ENCODE measurements at places on chromosomes 6 and 20.

GRCh38 chr20:31476643-31477215 lies 1.6 kb downstream of the REM1 start:
- no peak for DNase-seq

DNA sequence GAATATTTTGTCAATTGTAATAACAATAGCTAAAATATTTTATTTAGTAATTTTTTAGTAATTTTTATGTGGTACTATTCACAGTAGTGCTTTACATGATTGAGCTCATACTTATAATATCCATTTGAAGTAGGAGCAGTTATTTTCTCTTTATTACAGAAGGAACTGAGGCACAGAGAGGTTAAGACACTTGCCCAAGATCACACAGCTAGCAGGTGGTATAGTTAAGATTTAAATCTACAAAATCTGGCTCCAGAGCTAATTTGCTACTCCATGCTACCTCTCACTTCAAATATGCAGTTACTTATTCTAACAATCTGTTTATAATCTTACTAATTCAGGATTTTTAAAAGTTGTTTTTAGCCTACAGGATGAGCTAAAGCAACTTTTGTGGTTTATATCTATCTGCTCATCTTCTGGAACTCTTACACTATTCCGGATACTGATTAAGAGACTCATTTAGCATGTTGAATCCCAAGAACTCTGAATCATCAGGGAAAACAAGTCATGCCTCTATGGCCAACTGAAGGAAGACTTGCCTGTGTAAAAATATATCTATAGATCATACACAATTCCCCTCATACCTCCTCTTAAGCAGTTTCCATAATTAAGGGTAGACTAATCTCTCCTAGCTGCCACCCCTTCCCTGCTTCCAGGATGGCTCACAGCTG lies 324.2 kb downstream of the UBE3D start:
- no peak for DNase-seq

DNA sequence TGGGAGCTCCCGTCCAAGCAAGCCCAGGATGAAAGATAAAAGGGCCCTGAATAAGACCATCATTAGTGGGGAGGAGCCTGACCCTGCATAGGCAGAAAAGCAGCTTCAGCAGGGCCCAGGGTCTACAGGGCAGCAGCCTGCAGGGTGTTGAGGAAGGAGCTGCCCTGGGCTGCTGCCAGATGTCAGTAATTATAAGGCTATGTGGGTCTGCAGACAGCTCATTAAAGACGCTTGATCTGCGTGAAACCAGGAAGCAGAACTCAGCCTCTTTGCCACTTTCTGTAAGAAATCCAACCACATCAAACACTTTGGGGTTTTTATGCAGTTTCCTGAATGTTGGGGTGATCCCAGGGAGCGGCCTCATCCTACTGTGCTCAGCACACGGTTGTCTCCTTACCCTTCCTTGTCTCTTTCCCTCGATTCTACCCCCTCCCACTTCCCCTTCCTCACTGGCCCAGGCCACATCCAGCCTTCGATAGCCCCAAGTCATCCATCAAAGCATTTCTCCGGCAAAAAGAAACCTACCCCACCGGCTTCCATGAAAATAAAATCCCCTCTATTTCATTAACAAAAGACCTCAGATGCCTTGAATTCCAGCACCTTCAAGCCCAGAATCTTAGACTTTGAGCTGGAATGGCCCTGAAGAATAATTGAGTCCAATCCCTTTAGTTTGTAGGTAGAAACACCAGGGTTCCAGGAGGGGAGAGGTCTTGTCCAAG lies 1.0 kb upstream of the TGM6 start:
- DNase-seq = no peak

DNA sequence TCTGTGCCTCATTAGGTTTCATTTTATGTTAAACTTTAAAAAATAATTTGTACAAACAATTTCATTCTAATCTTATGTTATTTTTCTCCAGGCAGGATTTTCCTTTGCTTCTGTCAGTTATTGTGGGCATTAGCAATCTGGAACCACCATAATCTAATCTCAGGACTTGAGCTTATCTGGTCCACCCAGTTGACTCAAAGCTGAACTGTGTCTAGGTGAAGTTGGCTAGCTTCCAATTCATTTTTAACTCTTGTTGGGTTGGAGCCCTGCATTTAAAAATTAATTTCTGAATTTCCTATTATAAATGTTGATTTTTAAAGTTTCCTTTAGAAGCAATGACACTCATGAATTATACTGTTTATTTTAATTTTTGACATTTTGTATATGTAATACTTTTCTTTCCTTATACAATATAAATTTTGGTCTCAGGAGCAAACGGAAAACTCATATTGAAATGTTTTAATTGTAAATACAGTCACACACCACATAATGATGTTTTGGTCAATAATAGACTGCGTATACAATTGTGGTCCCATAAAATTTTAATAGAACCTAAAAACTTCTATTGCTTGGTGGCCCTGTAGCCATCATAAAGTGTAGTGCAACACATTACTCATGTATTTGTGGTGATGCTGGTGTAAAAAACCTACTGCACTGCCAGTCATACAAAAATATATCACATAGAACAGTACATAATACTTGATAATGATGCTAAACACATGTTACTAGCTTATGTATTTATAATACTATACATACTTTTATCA lies 121.3 kb downstream of the CLVS2 start:
- no peak for DNase-seq

DNA sequence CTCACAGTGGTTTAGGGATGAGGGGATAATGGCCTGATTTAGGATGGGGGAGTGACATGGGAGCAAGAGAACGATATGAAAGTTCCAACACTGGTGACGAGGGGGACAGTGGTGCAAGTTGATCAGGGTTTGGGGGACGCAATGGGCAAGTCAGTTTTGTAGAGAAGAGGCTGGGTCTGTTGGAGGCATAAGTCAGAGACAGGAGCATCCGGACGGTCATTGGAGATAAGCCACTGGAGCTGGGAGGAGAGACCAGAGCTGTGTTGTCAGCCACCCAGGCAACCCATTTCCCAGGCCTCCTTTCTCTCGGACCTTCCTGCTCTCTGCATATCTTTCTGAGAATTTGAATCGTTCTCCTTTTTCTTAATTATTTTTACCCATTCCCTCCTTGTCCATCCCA lies 9.5 kb downstream of the DNPH1 start:
- DNase-seq = no peak

GRCh38 chr6:35055891-35056290 lies 85.2 kb downstream of the TCP11 start:
- DNase-seq = no peak

- DNase-seq = no peak
Observed at GRCh38 chr6:146364816-146365594, 178.6 kb upstream of the RAB32 start.

DNA sequence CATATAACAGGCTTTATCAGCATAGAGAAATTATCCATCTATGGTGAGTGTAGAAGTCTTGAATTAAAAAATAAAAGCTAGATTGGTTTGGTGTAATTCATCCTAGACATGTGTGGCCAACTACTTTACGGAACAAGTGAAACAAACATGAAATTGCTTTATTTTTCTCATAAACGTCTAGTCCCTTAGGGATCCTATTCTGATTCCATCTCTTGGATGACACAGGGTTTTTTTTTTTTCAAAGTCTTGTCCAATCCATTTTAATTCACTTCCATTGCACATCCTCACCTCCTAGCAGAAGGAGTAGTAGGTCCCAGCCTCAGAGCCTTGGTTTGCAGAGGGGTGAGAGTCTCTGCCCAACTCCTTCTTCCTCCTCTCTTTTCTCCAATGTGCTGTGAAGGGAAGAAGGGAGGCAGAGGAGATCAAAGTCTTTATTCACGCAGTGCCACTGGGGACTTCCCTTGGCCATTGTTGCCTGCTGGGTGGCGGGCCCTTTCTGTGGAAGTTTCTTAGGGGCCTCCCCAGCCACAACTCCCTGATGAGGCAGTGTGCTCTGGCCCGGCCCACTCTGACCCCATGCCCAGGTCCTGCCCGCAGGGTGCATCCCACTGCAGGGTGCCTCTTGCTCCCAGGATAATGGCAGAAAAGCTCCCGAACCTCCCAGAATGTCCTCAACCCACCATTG lies 104.4 kb upstream of the SNX9 start:
- DNase-seq = no peak

DNA sequence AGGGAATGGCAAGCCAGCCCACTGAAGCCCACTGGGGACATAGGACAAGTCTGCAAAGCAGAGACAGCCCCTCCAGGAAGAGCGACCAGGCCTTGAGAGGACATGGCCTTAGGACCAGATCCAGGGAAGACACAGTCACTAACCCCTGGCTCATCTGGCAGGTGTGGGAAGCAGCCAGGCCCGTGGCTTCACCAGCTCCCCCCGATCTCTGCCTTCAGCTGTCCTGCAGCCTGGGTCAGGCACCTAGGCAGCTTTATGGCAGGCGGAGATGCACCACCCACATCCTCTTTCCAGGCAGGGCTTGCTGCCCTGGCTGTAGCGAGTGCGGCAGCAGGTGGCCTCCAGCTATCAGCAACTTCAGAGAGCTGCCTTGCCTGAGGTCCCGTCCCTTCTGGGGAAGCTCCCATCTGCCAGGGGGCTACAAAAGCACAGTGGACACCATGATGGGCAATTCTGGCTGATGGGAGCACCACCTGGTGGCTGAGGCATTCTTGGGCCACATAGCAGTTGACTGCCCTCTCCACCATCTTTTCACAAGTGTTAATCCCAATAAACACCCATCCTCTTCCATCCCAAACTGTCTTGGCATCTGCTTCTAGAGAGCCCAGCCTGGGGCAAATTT lies 85.8 kb downstream of the DZANK1 start:
- no peak for DNase-seq

- DNase-seq = no peak
Observed at GRCh38 chr6:139852488-139853140, 478.2 kb upstream of the CITED2 start.
